Skin of body (tissue), 3 donors: ENCODE measurements at places on chromosomes 5 and 9. TPM values are rescaled to one million over a fixed set of nuclear protein-coding genes. Genes with fewer than 3 reads are reported as not detected.

The CAVIN4 gene
- total RNA-seq = 39.9 TPM

The ADAMTS2 gene
- 49.3 TPM for total RNA-seq

DNA sequence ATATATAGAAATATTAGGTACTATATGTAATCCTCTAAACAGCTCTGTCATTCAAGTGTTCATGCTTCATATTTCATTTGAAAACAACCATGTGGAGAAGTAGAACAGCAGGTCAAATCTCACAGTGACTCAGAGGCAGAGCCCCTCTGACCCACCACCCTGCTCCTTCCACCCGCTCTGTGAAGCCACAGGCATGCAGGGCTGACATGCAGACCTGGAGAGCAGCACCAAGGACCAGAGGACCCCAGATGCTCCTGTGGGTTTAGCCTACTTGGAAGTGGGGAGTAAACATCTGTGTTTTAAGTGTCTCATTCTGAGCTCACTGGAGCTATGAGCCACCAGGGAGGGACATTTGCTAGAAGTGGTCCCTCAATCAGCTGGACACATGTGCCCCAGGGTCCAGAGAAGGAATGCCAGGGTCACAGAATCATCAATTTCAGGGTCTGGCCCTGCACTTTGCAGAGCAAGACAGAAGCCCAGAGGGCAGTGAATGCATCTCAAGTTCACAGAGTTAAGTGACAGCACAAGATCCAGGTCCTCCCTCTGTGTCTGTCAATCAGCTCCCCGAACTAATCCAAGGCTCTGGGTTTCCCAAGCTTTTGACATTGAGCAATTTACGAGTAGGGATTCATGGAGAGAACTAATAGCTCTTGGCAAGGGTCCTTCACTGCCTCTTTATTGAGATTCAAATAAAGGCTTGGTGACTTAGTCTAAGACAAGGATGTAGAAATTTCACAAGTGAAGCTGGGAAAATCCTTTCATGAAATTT, 441.1 kb downstream of the SEMA5A start:
- no peak for DNase-seq

- no peak for DNase-seq
Measured at GRCh38 chr5:174649391-174649790, 75.0 kb upstream of the MSX2 start.

DNA sequence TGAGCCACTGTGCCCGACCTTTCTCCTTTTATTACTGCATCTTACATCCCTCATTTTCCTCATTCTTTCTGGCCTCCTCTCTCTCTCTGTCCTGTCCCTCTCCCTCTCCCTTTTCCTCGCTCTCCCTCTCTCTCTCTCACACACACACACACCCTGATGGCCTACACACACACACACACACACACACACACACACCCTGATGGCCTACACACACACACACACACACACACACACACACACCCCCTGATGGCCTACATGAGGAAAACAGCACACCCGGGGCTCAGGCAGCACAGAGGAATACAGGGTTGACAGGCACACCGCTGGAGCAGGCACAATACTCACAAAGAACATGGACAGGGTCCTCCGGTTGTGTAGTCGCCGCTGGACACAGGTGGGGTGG, 3.8 kb upstream of the FCHSD1 start:
- no peak for DNase-seq

DNA sequence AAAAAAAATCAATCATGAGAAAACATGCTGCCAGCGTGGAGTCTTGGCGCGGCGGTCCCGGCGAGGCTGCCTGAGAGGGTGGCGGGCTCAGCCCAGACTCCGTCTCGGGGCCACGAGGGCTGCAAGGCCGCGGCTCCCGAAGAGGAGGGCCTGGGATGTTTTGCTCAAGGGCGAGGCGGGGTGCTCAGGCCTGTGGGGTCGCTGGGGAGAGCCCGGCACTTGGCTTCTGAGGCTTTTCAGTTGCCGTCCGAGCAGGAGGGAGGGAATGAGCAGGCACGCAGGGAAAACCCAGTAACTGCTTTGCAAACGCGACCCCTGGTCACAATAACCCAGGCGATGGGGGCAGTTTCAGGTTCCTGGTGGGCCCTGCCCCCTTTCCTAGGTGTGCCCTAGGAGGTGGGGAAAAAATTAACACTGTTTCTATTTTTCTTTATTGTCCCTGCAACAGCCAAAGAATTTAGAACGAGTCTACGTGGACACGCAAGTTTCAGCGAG, 3.2 kb upstream of the IRX2 start:
- DNase-seq = no peak

DNA sequence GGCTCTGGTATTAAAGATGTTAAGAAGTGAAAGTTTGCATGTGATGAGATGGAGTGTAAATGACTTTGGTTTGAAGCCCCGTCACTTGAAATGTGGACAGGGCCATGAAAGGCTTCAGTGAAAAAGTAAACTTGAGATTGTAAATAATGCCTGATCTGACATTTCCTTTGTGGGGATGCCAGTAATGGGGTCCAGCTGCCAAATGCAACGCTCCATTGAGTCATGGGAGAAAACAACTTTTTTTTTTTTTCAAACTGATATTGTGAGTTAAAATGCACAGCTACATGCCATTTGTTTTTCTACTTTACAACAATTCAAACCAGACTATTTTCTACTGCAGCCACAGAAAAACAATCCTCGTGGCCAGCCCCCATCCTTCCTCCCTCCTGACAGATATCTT, 327.0 kb upstream of the TNC start:
- peak; percentile 30 for DNase-seq
